ENCODE measurements at places on chromosomes 13 and 19.

DNA sequence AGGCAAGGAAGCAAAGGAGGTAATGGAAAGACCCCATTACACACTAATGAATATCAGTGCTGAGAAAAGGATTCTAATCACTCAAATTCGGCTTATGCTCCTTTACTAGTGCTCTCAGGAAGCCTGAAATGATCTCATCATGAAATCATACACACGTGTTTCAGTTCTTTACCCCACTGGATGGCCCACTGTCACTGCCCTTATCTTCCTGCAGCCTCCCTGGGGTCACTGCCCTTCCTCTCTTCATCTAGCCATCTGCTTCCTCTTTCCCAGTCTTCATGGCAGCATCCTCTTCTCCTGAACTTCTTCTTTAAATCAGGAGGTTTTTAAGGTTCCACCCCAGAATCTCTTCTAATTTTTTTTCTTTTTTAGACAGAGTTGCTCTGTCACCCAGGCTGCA lies 27.9 kb upstream of the EEF1AKMT1 start:
- DNase-seq: no peak

DNA sequence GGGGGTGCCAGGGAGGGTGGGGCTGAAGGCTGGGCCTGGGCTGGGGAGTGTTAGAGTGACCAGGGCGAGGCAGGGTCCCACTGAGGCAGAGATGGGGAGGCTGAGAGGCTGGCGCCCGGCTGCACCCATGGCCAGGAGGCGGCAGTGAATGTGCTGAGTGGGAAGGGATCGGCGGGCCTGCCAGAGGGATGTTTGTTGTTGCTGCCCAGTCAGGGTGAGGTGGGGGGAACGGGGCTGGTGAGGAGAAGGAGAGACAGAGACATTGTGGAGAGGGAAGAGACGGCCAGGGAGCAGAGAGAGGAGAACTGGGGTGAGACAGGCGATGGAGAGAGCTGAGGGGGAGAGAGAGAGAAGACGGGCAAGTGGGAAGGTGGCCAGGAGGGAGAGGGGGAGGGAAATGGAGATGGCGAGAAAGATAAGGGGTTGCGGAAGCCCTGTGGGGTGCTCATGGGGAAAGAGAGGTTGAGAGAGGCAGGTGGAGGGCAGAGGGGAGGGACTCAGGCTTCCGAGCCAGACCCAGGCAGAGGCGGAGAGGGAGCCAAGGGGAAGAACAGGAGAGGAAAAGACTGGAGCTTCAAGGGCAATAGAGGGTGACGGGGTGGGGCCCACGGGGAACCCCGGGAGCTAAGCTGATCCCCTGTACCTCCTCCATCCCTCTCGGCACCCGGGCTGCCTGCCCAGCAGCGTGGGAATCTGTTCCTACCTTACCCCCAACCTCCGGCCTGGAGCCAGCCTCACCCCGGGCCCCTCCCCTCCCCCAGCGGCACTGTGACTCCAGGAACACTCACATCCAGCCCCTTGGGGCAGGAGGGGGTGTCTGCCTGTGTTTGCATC lies 690 bp upstream of the B3GNT8 start:
- no peak for DNase-seq

- no peak for DNase-seq
Observed at GRCh38 chr19:47063874-47064273, 15.4 kb upstream of the TMEM160 start.

- DNase-seq: no peak
Observed at GRCh38 chr13:102643656-102644055, 46.9 kb downstream of the TPP2 start.

DNA sequence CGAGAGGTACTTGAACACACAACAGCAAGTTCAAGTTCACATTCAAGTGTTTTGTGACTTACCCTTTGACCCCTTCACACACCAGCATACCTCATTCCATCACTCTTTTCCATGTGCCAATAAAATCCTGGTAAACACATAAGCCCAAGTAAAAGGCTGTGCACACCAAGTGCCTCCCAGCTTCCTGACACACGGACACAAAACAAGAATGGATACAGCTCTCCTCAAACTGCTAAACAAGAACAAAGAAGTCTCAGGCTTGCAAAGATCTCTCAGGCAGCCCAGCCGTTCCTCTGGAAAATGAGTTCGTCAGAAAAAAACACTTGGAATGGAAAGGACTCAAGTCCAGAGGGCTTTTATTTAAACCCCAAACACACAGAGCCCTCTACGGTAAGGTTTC lies 83.7 kb downstream of the NUFIP1 start:
- no peak for DNase-seq

- DNase-seq: no peak
Observed at GRCh38 chr13:44938854-44939253, 50.4 kb downstream of the NUFIP1 start.

- no peak for DNase-seq
Observed at GRCh38 chr13:27627380-27627779, 5.7 kb downstream of the POLR1D start.

DNA sequence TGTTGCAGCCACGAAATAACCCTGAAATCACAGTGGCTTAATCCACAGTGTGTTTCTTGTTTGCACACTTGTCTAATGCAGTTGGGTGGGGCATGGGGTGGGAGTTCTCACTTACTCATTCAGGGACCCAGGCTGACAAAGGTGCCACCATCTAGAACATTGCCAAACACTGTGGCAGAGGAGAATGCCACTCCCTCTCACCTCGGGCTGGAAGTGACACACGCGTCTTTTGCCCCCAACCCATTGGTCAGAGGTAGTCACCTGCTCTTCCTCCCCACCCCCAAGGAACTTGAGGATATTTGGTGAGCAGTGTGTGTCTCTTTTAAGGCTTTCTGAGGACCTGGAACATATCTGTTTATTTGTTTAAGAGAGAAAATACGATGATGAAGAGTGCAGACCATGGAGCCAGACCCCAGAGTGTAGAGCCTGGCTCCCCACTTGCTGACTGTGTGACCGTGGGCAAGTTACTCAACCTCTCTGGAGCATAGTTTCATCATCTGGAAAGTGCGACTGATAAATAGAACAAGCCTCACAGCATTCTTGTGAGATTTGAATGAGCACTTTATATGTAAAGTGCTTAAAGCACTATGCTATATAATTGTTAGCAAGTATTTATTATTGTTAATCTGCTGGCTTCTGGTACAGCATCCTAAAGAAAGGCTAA lies 17.4 kb downstream of the GPR183 start:
- no peak for DNase-seq

GRCh38 chr13:95568131-95568530 lies 15.6 kb downstream of the CLDN10 start:
- no peak for DNase-seq

All from NCI-H1930 (cell line).